ENCODE measurements at places on chromosomes 4 and X. TPM values are rescaled to one million over a fixed set of nuclear protein-coding genes. Genes with fewer than 3 reads are reported as not detected.

DNA sequence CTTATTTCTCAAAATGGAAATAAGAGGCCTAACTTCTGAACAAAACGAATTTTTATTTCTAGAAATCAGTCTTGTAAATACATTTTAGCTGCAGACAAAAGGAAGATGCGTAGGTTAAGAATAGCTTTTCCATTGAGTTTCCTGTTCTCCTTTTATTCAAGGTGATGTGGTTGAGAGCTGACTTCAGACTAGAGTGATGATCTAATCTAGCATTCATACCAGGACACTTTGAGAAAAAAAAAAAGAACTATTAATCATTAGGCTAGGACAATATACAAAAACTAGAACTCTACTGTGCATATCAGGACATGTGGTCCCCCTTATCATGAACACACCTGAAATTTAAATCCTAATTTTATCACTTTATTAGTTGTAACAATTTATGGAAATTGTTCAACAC, 884.5 kb upstream of the EPHA5 start:
- no peak for DNase-seq

The EDA2R gene
- 5.8 TPM for total RNA-seq

DNA sequence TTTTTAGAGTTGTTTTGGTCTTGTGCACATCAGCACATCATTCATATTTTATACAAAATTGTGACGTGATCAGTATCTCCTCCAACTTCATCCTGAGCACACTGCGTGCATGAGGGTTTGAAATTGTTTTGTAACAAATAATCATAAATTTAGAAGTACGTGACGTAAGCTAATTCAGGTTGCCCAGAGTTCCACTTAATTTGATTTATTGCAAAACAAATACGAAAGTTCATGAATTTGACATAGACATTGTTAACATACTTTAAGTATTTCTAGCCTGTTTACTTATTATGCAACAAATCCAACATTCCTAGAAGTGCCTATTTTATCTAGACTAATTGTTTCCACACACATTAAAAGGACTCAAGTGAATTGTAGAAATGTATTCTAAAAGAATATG, 48.3 kb downstream of the MAP7D3 start:
- DNase-seq = no peak

GRCh38 chr4:2905544-2905943, 57.7 kb downstream of the NOP14 start:
- no peak for DNase-seq

DNA sequence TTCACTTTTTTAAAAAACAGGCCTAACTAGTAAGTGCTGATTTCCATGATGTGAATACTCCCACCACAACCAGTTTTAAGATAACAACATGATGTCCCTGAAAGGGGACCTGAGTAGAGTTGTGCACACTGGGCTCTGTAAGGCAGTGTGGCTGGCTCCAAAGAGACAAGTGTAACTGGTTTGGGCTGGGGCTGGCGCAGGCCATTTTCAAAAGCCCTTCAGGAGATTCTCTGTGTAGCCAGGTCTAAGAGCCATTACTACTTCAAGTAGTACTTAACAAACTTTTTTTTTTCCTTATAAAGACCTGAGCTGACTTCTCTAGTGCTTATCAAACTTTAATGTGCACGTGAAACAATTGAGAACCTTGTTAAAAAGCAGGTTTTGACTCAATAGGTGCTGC, 4.3 kb downstream of the QRFPR start:
- no peak for DNase-seq

GRCh38 chrX:47247206-47247998, 14.6 kb downstream of the USP11 start:
- no peak for DNase-seq

GRCh38 chrX:43064096-43064495, 286.1 kb upstream of the PPP1R2C start:
- no peak for DNase-seq

- no peak for DNase-seq
Measured at GRCh38 chrX:19541931-19542330, 26.6 kb upstream of the MAP3K15 start.

The IQSEC2 gene
- total RNA-seq = 0.20 TPM

GRCh38 chr4:184688447-184688846, 38.9 kb downstream of the PRIMPOL start:
- DNase-seq = peak; percentile 67

The ADGRL3 gene
- not detected for total RNA-seq

GRCh38 chr4:74733756-74734155, 60.6 kb downstream of the BTC start:
- DNase-seq = no peak

DNA sequence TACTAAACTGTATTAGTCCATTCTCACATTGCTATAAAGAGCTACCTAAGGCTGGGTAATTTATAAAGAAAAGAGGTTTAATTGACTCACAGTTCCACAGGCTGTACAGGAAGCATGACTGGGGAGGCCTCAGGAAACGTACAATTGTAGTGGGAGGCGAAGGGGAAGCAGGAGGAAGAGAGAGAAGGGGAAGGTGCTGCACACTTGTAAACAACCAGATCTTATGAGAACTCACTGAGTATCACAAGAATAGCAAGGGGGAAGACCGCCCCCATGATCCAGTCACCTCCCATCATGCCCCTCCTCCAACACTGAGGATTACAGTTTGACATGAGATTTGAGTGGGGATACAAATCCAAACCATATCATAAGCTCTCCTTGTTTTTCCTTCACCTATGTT, 40.9 kb downstream of the RPA4 start:
- DNase-seq = no peak

The TCEANC gene
- 2.5 TPM for total RNA-seq

DNA sequence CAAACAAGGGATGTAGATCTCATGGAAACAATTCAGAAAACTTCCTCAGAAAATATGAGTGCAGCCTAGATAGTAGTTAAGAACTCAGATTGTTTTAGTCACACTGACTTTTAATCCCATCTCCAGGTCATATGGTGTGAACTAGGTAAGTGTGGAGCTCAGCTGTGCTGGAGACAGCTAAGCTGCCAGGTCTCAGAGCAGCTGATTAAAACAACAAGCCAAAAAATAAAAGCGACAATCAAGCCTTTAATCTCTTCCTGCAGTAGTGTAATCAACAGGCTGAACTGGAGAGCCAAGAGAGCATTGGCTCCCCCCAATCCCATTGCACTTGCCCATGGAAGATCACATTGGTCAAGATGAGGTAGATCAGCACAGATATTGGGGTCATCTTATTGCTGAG, 98.3 kb upstream of the ATOH1 start:
- no peak for DNase-seq

GRCh38 chrX:150898343-150899190, at the start of gene CD99L2:
Gene CD99L2, minus strand, starts transcription at chrX:150898668. Its CDS starts 80 bp downstream, at chrX:150898588.
- DNase-seq = peak; percentile 88

GRCh38 chr4:25621027-25621930, 34.4 kb upstream of the SLC34A2 start:
- DNase-seq = no peak

GRCh38 chr4:38144031-38144430, 183.8 kb downstream of the PTTG2 start:
- DNase-seq = no peak

DNA sequence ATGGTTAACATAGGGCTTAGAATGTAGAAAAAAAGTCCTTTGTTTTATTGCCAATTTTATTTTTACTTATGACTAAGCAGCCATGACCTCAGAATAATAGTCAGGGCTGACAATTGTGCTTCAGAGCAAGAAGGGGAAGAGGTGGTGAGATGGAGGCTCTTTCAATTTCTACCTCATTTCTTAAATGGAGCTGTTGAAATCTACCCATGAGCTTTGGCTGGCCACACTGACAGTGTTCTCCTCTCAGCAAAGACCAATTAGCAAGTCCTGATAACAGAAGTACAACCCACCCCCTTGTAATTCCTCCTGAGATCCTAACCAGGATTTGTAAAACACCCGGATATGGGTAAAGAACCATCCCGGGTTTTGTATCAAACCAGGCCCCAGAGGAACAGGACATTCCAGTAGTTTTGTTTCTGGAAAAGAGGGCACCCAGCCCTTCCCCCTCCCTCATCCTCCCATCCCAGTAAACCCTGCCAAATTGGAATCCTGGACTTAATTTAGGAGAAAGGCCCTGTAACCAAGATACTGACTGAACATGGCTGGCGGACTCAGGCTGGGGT, at the start of gene HEPH:
Gene HEPH (plus strand): TSS at position 399 of the 563 bp plus-strand sequence. CDS start 6,324 bp downstream, outside the sequence.
- no peak for DNase-seq

DNA sequence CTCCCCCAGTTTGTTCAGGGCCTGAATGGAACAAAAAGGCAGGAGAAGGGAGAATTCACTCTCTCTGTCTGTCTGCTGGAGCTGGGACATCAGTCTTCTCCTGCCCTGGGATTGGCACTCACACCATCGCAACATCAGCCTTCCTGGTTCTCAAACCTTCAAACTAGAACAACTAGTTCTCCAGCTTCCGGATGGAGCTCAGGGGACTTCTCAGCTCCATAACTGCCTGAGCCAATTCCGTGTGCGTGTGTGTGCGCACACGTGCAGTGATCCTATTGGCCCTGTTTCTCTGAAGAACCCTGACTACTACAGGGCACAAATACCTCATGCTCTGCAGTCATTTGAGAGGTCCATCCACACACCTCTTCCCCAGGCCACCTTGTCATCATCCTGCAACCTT, 18.7 kb upstream of the MAN2B2 start:
- no peak for DNase-seq

The BRS3 gene
- total RNA-seq = not detected
